ENCODE measurements at places on chromosomes 4 and X.

- no peak overlapping the region for H3K4me3 ChIP-seq
- H3K27ac ChIP-seq, result no peak overlapping the region
- no peaks in the 10 kb centered on the region for H3K27me3 ChIP-seq
- peaks cover 16% of the 10 kb centered on the region for H3K4me1 ChIP-seq
- H3K36me3 ChIP-seq, result no peaks in the 10 kb centered on the region
These were observed 19.1 kb downstream of the SLAIN2 start for GRCh38 chr4:48360285-48361011.

DNA sequence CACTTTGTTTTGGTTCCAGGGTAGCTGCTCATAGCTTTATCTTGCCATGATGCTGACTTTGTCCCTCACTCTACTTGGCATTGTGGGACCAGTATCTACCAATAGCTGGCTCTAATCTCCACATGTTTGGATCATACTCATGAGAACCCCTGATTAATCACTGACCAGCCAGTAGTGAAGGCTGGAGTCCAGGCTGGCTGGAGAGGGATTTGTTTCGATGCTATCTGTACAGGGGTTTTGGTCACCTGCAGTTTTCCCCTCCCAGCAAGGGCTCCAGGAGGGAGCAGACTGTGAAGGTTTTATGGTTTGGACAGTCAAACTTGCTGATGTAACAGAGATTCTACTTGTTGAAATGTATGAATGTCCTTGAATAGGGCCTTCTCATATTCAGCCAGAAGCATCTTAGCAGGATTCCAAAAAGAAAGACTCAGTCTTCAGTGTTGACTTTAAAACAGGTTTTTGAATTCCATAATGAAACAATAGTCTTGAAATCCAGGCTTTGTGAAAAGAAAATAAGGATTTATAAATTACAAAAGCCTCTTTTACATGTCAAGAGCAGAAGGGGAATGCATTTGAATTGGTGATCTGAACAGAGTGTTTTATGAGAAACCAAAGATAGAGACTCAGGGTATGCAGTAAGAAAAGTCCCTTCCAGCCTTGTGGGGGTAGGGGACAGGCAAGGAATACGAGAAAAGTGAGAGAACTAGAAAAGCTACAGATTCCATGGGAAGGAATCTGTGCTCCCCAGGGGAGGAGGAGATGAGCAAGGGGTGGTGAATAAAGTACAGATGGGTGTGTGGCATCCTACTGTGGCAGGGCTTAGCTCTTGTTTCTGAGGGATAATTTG, 103.1 kb upstream of the SHISA3 start:
- no peaks in the 10 kb centered on the region for H3K4me1 ChIP-seq
- no peak overlapping the region for H3K27ac ChIP-seq
- no peaks in the 10 kb centered on the region for H3K27me3 ChIP-seq

DNA sequence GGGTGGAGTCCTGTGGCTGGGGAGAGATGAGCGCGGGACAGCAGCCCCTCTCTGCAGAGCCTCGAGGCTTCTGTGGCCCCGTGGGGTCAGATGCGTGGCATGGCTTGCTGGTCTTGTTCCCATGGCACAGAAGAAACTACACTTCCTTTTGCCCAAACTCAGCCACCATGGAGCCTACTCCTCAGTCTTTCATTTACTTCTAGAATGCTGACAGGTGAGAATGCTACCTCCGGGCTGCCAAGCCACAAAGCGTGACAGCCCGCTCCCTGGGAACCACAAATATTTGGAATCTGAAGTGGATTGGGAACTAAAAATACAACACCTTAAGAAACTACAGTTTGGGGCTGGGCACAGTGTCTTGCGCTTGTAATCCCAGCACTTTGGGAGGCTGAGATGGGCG, 98.0 kb downstream of the TRAPPC11 start:
- no peaks in the 10 kb centered on the region for H3K4me1 ChIP-seq
- H3K27me3 ChIP-seq, result no peaks in the 10 kb centered on the region
- H3K4me3 ChIP-seq, result no peak overlapping the region

DNA sequence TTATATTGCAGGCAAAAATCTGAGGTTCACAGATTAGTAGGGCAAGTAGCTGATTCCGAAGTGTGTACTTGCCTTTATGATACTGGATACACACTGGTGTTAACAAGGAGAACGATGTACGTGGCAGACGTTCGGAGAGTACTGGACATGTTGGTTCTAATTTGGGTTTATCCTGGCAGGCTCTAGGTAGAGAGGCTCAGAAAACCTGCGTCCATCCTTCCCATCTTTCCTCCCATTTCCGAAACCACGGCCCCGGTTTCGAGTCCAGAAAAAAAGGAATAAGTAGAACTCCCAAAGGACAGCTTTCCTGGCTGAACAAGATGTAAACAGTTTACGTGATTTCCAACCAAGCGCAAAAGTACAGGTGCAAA, 351 bp upstream of the SLC30A9 start:
- H3K27me3 ChIP-seq, result no peaks in the 10 kb centered on the region
- DNase-seq, result no peak
- H3K27ac ChIP-seq, result peak overlapping the region; percentile 68
- no peaks in the 10 kb centered on the region for H3K36me3 ChIP-seq
- H3K4me3 ChIP-seq, result peak overlapping the region; percentile 85

DNA sequence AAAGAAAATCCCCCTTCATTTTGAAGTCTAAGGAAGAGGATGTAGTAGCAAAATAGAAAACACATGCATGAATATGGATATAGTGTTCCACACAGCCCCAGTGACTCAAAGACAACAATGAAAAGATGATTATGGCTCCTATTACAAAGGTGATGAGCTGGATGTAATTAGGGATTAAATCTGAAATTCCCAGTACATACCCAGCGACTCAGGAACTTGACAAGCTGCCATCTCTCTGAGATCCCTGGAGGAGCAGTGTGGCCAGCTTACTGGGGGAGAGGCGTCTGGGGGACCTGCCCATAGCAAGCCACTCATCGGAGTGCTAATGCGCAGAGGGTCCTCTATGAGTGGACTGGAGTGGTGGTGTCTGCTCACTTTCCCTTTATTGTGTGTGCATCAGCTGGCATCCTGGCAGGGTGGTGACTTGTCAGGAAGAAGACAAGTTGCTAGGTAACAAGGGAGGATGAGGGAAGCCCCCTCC, 42.7 kb upstream of the MGST2 start:
- no peak for DNase-seq
- H3K27ac ChIP-seq, result no peak overlapping the region
- no peaks in the 10 kb centered on the region for H3K27me3 ChIP-seq
- no peaks in the 10 kb centered on the region for H3K4me1 ChIP-seq

DNA sequence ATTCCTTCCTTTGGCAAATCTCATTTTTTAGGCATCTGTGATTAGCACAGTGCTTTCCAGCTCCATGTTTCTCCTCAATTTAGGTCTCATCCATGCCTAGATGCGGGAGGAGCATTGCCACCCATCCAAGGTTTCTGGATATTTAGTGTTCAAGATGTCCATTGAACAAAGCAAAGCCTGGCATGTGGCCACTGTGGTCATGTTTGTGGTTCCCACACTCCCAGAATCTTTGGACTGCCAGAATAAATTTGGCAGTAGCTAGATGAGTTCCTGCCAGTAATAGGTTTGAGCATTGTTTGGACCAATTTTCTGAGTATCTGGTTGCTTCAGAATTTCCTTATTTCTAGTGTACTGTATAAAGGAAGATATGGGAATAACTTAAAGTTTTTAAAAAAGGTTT, 1124.1 kb downstream of the ADGRL3 start:
- H3K36me3 ChIP-seq, result no peaks in the 10 kb centered on the region
- DNase-seq, result no peak
- H3K4me1 ChIP-seq, result no peaks in the 10 kb centered on the region
- no peak overlapping the region for H3K27ac ChIP-seq
- no peak overlapping the region for H3K4me3 ChIP-seq

GRCh38 chr4:13323921-13324320, 160.2 kb downstream of the RAB28 start:
- H3K4me3 ChIP-seq, result no peak overlapping the region
- H3K27ac ChIP-seq, result no peak overlapping the region
- H3K36me3 ChIP-seq, result no peaks in the 10 kb centered on the region
- DNase-seq, result no peak

- H3K27me3 ChIP-seq, result no peaks in the 10 kb centered on the region
- DNase-seq, result no peak
- no peaks in the 10 kb centered on the region for H3K4me1 ChIP-seq
- no peak overlapping the region for H3K27ac ChIP-seq
- H3K36me3 ChIP-seq, result no peaks in the 10 kb centered on the region
These were observed 42.3 kb upstream of the ACSL4 start for GRCh38 chrX:109775386-109775785.

- no peak overlapping the region for H3K27ac ChIP-seq
- H3K27me3 ChIP-seq, result no peaks in the 10 kb centered on the region
- peaks cover 10% of the 10 kb centered on the region for H3K4me1 ChIP-seq
- H3K4me3 ChIP-seq, result no peak overlapping the region
- no peaks in the 10 kb centered on the region for H3K36me3 ChIP-seq
These were observed 35.2 kb upstream of the AMBN start for GRCh38 chr4:70556856-70557255.

DNA sequence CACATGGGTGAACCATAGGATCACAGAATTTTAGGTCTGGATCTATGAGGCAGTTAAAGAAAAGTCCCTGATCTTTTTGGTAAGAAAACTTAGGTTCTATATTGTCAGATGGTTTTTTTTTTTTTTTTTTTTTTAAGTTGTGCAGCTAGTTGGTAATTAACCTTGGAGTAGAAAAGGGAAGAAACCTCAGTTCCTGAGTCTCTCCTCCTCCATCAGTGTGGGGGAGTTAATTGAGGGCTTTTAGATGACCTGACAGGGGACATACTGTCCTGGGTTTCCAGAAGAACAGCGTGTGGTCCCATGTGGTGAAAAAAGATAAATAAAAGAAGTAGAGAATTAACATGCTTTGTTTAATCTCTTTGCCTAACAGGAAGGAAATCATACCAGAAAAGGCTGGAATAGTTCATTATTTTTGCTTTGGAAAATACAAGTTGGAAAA, 123.7 kb downstream of the ARHGAP10 start:
- peaks cover 83% of the 10 kb centered on the region for H3K4me1 ChIP-seq
- no peak overlapping the region for H3K4me3 ChIP-seq
- H3K27ac ChIP-seq, result peak overlapping the region; percentile 84
- H3K27me3 ChIP-seq, result no peaks in the 10 kb centered on the region
- no peaks in the 10 kb centered on the region for H3K36me3 ChIP-seq

DNA sequence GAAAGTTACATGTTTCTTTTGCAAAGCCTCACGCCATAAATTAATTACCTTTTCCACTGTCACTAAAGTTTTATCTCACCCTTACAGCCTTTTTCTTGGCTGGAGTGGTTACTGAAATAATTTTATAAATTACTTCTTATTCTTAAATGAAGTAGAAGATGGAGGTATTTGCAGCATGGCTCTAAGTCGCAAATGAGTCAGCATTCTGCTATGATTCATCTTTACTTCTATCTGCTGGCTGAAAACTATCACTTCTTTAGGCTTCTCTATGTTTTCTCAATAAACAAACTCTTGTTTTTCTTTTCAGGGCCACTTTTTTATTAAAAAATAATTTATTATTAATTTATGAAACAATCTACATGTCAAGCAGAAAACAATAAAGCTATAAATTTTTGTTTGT, 210.2 kb upstream of the GYPA start:
- no peaks in the 10 kb centered on the region for H3K36me3 ChIP-seq
- H3K4me1 ChIP-seq, result no peaks in the 10 kb centered on the region
- no peak overlapping the region for H3K4me3 ChIP-seq
- DNase-seq, result no peak
- no peaks in the 10 kb centered on the region for H3K27me3 ChIP-seq
- no peak overlapping the region for H3K27ac ChIP-seq

DNA sequence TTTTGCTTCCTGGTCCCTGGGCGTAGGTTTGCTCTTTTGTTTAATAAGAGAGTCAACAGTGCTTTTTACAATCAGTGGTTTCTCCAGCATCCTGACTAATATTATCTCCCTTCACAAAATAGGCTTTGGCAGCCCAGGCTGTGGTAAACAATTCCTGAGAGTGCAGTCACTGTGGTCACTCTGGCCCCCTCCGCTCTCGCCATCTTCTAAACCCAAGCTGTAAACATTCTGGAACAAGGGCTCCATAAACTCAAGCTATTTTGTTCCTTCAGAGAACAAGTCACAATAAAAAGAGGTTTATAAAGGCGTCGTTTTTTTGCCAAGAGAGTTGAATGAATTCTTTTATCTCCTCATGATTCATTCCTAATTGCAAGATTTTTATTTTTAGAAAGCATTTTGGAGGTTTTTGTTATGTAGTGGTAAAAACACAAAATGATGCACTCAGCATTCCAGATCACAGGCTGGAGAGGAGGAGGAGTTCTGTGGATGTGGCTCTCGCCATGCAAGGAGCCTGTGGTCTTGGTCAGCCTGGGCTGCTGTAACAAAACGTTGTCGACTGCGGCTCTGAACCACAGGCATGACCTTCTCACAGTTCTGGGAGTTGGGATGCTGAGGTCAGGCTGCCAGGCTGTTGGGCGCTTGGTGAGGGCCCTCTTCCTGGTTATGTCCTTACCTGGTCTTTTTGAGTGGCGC, 486.4 kb upstream of the FAT1 start:
- no peaks in the 10 kb centered on the region for H3K36me3 ChIP-seq
- DNase-seq, result no peak
- H3K4me1 ChIP-seq, result peaks cover 16% of the 10 kb centered on the region
- H3K27me3 ChIP-seq, result no peaks in the 10 kb centered on the region

DNA sequence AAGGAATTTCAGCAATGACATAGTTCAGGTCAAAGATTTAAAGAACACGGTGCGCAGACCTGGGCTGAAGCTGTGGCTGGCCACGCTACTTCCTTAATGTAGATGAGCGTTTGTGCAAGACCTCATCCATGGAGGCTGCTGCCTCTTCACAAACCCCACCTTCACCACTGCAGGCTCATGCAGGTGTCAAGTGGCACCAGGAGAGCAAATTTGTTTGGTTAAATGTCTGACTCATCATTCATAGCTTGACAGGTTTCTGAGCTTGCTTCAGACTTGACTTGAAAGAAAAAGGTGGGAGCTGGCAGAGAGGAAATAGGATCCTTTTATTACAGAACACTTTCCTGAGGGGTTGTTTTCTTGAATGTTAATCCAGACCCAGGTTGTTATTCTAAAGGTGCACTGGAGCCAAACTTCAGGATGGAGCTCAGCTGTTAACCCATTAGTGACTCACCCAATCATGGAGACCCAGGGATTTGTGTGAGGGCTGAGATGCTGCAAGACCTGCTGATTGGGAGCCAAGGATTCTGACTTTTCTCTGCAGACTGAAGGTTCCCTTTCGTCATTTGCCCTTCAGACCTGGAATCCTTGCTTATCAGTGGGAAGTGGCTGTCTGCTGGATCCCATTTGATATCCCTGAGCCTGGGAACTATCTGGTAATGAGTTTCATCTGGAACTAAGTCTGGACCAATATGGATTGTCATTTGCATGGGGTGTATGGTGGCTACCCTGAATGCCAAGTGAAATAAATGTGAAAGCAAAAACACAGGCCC, 315.3 kb downstream of the PTTG2 start:
- H3K4me3 ChIP-seq, result no peak overlapping the region
- H3K4me1 ChIP-seq, result no peaks in the 10 kb centered on the region
- no peak for DNase-seq
- H3K27me3 ChIP-seq, result no peaks in the 10 kb centered on the region
- no peaks in the 10 kb centered on the region for H3K36me3 ChIP-seq
- no peak overlapping the region for H3K27ac ChIP-seq

GRCh38 chr4:123343400-123344041, 53.1 kb upstream of the SPRY1 start:
- peak overlapping the region; percentile 31 for H3K27ac ChIP-seq
- no peaks in the 10 kb centered on the region for H3K4me1 ChIP-seq
- no peaks in the 10 kb centered on the region for H3K27me3 ChIP-seq
- no peaks in the 10 kb centered on the region for H3K36me3 ChIP-seq
- H3K4me3 ChIP-seq, result no peak overlapping the region

All from thoracic aorta (tissue), 2 donors.